Lung microvascular endothelial cell (primary cell): ENCODE measurements at places on chromosomes 4 and X. TPM values are rescaled to one million over a fixed set of nuclear protein-coding genes. Genes with fewer than 3 reads are reported as not detected.

LEF1 gene
- total RNA-seq, result 0.20 TPM in 1 of 2 replicates, not detected in the other

SLIT2 gene
- total RNA-seq, result 0.40 and 0.44 TPM in 2 replicates

CT83 gene
- total RNA-seq, result not detected in 2 replicates

NSDHL gene
- 13.7 and 14.2 TPM in 2 replicates for total RNA-seq

ADGRA3 gene
- total RNA-seq, result 9.2 and 12.9 TPM in 2 replicates

DRD5 gene
- total RNA-seq, result not detected in 2 replicates

TGIF2LX gene
- not detected in 2 replicates for total RNA-seq

STIM2 gene
- total RNA-seq, result 8.9 and 17.3 TPM in 2 replicates

AMBN gene
- not detected in 2 replicates for total RNA-seq

CC2D2A gene
- total RNA-seq, result 2.8 TPM in 2 replicates

ALAS2 gene
- not detected in 2 replicates for total RNA-seq

PDGFC gene
- total RNA-seq, result 15.3 and 38.1 TPM in 2 replicates

MGARP gene
- 0.40 and 0.44 TPM in 2 replicates for total RNA-seq

MAGEC1 gene
- not detected in 2 replicates for total RNA-seq

XG gene
- total RNA-seq, result 0.22 TPM in 1 of 2 replicates, not detected in the other

SRPX gene
- total RNA-seq, result 99.4 and 108 TPM in 2 replicates

PLCXD1 gene
- total RNA-seq, result 4.1 and 6.5 TPM in 2 replicates

AFP gene
- total RNA-seq, result not detected in 2 replicates

POU4F2 gene
- not detected in 2 replicates for total RNA-seq

TCEAL6 gene
- not detected in 2 replicates for total RNA-seq

PRICKLE3 gene
- total RNA-seq, result 2.8 and 3.4 TPM in 2 replicates

GIMD1 gene
- not detected in 2 replicates for total RNA-seq

NPNT gene
- under 0.01 TPM in 2 replicates for total RNA-seq

RRH gene
- under 0.01 TPM in 1 of 2 replicates, not detected in the other for total RNA-seq

MAGEA11 gene
- total RNA-seq, result under 0.01 TPM in 1 of 2 replicates, not detected in the other

BST1 gene
- total RNA-seq, result 44.7 and 59.3 TPM in 2 replicates

UGT2A1 gene
- not detected in 2 replicates for total RNA-seq

DDX53 gene
- total RNA-seq, result not detected in 2 replicates

CXCR3 gene
- total RNA-seq, result not detected in 2 replicates

UBA1 gene
- 79.8 and 94.8 TPM in 2 replicates for total RNA-seq

SASH3 gene
- not detected in 2 replicates for total RNA-seq

FATE1 gene
- total RNA-seq, result not detected in 2 replicates

TMEM144 gene
- total RNA-seq, result 2.4 and 5.8 TPM in 2 replicates

SOX3 gene
- not detected in 2 replicates for total RNA-seq

F9 gene
- not detected in 2 replicates for total RNA-seq

USP11 gene
- 25.1 and 42.9 TPM in 2 replicates for total RNA-seq

NDP gene
- total RNA-seq, result under 0.01 TPM in 1 of 2 replicates, not detected in the other

PAK3 gene
- 0.65 and 2.2 TPM in 2 replicates for total RNA-seq

ARX gene
- total RNA-seq, result not detected in 2 replicates

TNIP3 gene
- 0.20 and 0.22 TPM in 2 replicates for total RNA-seq
